ENCODE measurements at places on chromosomes 12 and 14.

- DNase-seq = no peak
Measured at GRCh38 chr14:71583194-71583593, 349.0 kb upstream of the RGS6 start.

DNA sequence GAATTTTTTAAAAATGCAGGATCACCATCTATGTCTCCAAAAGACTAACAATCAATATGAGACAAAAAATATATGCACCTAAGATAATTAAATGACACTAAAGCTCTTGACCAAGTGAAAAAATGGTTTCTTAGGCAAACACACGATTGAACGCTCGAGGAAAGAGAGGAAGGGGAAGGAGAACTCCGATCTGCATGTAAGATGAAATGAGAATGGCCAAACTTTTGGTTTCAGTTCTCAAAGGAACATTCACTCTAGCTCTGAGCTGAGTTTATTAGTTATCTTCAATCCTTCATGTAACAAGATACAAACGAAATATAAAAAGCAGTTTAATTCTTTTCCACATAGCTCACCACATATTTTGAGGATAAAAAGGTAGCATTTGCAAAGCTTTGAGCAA lies 2.8 kb downstream of the DYRK4 start:
- peak; percentile 39 for DNase-seq

DNA sequence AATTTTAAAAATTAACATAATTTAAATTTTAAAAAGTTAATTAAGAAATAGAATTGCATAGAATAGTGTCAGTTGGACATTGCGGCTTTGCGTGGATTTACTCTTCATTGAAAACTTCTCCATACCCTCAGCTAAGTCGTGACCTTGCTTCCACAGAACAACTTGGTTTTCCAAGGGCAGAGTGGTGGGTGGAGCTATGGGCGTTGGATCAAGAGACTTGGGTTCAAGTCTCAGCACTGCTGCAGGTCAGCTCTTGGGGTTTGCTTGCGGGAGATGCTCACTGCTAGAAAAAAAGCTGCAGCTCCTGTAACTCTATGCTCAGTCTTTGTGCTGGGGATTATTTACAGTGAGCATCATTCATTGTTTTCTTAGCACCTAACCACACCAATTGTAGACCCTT lies 133.7 kb downstream of the PRIMA1 start:
- no peak for DNase-seq

DNA sequence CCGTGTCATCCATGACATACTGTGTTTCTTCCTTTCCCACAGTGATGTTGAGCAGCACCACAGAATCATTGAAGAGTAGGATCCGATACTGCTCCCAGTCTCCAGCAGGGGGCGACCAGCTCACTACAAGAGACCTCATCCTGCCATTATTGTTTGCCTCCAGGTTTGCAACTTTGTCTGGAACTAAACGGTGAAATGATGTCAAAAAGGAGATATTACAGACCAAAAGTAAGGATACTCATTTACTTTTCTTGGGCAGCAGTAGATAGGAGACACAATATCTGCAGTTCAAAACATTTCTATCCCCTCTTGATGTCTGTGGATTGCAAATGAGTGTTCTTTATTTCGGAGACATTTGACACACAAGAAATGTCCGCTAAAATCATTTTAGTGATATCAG lies 47.2 kb downstream of the PTPRB start:
- DNase-seq = peak; percentile 62

DNA sequence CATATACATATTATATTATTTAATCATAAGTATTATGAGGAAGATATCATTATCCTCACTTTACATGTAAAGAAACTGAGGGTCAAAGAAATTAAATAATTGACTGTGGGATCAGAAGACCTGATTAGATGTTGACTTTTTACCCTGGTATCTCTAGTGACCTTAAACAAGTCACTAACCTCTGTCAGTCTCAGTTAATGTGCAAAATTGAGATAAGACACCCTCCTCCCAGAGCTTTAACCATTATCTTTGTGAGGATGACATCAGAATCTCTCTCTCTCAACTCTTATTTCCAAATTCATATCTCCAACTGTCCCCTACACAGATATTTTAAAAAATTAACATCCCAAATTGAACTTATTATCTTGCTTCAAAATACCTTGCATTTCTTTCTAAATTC lies 177.8 kb downstream of the KLHL28 start:
- DNase-seq = no peak

DNA sequence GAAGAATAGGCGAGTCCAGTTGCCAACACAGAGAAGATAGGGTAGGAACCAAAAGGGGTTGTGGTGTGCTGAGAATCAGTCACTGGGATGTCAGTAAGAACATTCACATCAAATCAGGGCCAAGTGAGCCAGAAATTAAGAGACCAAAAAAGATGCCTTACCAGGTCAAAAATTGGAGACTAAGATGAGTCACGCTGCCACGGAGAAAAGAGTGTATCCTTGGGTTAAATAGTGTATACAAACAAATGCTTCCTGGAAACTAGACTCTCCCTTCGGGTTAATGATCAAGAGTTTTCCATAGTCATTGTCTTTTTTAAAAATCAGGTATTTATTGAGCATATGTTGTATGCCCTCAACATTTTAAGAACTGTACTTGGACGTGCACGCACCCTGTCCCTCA lies 45.2 kb upstream of the BAZ1A start:
- no peak for DNase-seq

GRCh38 chr12:65537978-65538377 lies 259.5 kb downstream of the MSRB3 start:
- DNase-seq = no peak

- no peak for DNase-seq
Measured at GRCh38 chr12:14879222-14879933, 6.3 kb downstream of the MGP start.

DNA sequence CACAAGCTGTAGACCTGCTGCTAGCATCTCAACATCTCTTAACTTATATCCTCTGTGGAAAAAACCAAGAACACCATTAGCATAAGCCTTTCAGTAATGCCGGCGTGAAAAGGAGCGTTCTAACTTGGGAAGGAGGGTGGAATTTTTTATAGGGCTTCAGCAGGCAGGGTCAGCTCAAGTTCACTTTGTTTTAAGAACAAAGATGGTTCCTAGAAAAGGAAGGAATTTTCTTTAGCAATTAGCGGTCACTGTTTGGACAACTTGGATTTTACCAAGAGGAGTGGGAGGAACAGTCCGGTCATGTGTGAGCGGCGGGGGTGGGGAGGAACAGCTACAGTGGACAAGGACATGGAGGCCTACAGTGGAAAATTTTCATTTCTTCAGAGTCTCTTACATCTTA lies 35.9 kb downstream of the BBS10 start:
- no peak for DNase-seq

GRCh38 chr12:64103825-64104740 lies 118.0 kb downstream of the KICS2 start:
- peak; percentile 54 for DNase-seq

- DNase-seq = peak; percentile 86
Measured at GRCh38 chr12:91142221-91142631, 30.9 kb upstream of the LUM start.

- no peak for DNase-seq
Measured at GRCh38 chr12:93852173-93852591, 175.0 kb downstream of the CRADD start.

DNA sequence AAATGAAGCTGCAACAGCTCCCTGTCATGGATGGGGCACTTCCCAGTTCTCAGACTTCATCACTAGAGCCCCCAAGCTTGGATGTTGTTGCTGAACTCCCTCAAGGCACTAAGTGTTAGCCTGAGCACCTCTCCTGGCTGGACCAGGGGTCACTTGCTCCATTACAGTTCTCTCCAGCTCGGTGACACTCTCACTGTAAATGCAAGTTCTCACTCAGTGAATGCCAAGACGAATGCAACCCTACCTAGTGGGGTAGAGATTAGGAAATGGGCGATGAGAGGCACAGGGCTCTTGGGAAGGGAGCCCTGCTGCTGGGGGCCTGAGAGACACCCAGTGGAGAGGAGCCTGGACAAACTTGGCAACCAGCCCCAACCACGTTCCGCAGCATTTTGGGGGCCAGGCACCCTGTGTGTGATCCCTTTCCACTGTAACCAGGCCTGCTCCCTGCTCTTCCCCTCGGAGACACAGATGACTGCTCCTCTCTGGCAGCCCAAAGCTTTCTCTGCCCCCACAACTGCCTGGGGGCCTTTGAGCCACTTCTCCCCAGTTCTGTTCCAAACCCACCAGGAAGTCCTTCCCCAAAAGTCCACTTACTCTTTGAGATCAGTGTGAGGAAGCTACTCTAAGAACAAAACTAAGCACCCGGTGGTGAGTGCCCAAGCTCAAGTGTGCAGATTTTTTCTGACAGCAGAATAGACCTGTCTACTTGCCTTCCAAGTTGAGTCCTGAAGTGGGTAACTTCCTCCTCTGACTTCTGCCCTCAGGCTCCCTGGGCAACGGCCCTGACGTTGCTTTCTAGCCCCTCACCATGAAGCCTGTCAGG lies 8.0 kb upstream of the SELPLG start:
- no peak for DNase-seq

GRCh38 chr12:57429473-57430111 lies 1.3 kb downstream of the R3HDM2 start:
- DNase-seq = peak; percentile 12

DNA sequence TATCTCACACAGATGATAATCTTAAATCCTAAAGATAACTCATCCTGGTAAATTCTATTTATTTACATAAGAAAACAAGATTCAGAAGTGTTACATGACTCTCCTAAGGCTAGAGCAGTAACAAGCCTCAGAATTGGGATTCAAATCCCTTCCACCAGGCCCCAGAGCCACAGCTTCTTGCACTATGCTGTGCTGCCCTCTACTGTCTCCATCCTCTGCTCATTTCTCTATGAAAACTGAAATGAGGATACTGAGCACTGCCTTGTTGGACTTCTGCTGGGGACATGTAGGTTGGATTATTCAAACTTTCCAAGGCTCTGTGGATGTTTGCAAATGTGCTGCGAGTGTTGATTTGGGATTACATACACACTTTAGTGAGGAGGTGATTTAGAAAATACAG lies 23.5 kb upstream of the C12orf50 start:
- DNase-seq = peak; percentile 5

GRCh38 chr14:58746261-58746660 lies 108.5 kb downstream of the DACT1 start:
- DNase-seq = no peak

DNA sequence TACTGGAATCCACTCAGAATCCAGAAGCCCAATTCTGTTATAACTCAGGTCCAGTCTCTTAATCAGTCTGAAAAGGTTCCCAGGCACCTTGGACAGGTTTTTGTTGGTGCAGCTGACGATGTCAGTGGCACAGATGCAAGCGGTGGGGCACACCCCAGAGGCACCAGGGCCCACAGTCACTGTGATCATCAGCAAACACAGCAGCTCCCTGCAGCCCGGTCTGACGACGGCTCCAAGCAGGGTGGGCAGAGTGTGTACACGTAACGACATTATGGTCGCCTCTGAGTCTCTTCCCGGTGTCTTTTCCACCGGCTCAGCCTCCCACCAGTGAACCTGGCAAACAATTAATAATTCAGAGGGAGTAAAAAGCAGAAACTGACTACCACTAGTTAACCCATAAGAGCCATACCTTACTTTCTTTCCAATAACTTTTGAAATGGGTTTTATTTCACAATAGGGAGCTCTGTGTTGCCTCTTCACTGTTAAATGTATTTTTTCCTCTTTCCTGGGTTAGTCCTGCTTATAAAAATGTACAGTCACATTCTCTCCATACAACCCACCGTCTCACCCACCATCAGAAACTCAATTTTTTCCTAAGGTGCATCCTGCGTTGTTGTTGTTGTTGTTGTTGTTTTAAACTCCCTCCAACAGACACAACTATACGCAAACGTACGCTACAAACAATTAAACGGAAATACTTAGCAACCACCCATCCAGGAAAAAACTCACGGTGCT lies 521 bp upstream of the PCED1B start:
- no peak for DNase-seq

- peak; percentile 48 for DNase-seq
Measured at GRCh38 chr12:39145175-39145999, 240.0 kb upstream of the CPNE8 start.

DNA sequence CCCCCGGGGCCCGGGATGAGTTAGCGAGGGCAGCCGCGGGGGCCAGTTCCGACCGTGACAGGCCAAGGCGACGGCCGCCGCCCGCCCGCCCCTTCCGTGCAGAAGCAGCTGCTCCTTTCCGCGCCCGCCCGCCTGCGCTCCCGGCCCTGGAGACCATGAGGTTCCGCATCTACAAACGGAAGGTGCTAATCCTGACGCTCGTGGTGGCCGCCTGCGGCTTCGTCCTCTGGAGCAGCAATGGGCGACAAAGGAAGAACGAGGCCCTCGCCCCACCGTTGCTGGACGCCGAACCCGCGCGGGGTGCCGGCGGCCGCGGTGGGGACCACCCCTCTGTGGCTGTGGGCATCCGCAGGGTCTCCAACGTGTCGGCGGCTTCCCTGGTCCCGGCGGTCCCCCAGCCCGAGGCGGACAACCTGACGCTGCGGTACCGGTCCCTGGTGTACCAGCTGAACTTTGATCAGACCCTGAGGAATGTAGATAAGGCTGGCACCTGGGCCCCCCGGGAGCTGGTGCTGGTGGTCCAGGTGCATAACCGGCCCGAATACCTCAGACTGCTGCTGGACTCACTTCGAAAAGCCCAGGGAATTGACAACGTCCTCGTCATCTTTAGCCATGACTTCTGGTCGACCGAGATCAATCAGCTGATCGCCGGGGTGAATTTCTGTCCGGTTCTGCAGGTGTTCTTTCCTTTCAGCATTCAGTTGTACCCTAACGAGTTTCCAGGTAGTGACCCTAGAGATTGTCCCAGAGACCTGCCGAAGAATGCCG lies 699 bp downstream of the MGAT2 start:
- DNase-seq = peak; percentile 85

DNA sequence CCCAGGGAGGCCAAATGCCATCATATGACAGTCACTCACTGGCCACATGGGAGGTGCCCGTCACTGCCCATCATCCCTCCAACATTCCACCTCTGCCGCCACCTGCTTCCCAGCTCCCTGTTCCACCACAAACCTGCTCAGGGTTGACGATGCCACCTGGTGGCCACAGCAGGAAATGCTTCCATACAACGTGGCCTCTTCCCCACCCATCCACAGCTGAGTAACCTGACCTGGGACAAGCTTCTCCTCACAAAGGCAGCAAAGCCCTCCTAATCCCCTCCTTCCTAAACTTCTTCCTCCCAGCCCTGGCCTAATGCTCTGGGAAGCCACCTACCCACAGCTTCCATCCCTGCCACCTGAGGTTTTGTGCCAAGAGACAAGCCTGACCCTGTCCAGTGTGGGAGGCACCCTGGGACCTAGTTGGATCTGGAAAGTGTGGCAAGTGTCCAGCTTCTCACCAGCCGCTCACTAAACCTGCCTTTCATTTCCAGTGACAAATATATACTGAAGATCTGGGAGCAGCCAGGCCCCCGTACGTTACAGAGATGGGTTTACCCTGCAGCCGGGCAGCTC lies 4.3 kb downstream of the DEGS2 start:
- DNase-seq = no peak
